Stimulated activated CD8-positive, alpha-beta memory T cell treated with anti-CD3 and anti-CD28 coated beads, Interleukin-7, amount 100 ng/mL, for 24 hours (primary cell): ENCODE measurements at places on chromosomes 3 and 15.

DNA sequence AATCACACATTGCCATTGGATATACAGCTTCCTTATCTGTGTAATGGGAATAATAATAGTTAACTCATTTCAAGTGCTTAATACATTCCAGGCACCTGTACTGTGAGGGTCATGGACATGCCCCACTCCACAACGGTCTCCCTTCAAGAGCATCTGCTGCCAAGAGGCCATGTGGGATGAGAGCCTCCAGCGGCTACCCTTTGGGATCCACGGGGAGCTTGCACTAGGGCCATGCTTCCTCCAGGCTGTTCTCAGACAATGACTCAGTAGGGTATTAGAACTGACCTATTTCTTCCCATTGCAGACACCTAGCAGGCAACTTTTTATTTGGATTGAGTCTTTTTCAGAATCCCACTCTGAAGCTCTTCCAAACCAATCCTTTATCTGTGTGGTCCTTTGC, 1078.9 kb downstream of the TUSC7 start:
- no peak for DNase-seq

GRCh38 chr3:114411811-114412803, 118.3 kb downstream of the TIGIT start:
- no peak for DNase-seq

DNA sequence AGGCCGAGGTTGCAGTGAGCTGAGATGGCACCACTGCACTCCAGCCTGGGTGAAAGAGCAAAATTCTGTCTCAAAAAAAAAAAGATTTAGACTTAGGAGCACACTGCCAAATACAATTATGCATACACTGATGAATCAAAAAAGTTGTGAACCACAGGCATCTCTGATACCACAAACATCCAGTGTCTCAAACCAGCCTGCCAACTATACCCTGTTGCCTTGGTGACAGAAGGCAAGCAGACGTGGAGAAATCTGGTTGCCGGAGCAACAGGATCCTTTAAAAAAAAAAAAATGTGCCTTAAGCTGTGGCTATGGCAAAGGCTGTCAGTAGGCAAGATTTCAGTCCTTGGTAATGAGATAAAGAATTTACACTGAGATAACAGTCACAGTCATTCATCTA, 202.3 kb downstream of the NEK10 start:
- DNase-seq, result no peak

- DNase-seq, result no peak
These were observed 36.9 kb downstream of the RFTN1 start for GRCh38 chr3:16476636-16477035.

DNA sequence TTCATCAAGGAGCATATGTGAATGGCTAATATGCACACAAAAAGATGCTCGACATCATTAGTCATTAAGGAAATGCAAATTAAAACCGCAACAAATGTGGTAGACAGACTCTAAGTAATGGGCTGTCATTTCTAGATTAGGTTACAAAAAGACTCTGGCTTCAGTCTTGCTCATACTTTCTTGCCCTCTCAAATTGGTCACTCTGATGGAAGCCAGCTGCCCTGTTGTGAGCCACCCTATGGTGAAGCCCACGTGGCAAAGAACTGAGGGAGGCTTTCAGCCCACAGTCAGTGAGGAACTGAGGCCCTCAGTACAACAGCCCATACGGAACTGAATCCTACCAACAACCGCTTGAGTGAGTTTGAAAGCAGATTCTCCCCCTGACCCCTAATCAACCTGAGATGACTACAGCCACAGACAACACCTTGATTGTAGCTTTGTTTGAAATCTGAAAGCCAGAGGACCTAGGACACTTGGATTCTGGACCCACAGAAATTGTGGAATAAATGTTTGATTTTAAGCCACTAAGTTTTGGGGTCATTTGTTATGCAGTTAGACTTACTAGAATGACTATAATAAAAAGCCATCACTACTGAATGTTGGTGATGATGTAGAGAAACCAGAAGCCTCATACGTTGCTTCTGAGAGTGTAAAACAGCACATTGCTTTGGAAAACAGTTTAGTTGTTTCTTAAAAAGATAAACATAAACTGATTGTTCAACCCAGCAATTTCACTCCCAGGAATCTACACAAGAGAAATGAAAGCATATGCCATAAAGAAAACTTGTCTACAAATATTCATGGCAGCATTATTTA, 45.7 kb downstream of the EHHADH start:
- no peak for DNase-seq

DNA sequence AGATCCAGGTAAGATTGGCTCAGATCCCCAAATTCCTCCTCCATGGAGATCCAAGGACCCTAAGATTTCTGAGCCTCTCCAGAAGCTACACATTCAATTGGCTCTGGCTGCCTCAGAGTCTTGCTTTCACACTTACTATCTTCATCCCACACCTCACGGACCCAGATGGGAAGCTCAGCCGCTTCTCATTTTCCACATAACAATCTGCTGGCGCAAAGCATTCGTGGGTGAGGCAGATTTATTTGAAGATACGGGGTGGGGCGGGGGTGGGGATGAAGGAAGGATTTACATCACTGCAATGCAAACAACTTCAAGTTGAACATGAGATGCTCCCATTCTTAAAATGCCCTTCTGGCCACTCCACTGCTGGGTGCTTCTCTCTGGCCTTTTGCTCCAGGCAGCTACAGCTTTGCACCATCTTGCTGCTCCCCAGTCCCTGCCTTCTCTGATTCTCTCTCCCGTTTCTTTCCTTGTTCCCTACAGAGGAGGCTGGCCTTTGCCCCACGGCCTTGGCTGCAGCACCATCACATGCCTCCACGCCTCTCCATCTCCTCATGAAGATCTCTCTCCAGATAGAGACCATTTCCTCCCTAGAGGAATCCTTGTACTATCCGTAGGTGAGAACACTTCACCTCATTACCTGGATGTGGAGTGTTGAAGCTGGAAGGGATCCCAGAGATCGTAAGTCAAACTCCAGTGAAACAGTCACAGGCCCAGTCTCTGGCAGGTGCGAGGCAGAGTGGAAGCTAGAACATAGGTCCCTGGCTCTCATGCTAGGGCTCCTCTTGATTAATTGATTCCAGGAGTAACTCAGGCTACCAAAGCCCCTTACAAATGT, 175.9 kb downstream of the RPLP1 start:
- no peak for DNase-seq

- DNase-seq, result no peak
These were observed 96.7 kb upstream of the KCNMB2 start for GRCh38 chr3:178439504-178439903.

DNA sequence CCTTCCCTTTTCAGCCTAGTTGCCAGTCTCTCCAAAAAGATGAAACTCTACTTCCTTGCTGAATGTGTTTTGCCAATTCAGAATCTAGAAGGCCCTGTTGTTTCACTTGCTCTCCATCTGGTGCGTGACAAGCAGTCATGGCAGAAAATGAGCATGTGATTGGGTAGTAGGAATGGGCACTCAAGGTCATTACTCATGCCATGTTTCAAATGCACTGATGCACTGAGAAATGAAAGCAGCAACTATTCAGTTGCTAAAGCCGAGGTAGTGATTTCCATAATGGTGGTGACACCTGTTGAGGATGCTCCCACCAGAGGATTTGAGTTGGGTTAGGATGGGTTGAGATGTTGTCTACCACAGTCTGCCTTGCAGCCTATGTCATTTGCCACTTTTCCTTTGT, 12.7 kb downstream of the ZBTB38 start:
- DNase-seq, result no peak

DNA sequence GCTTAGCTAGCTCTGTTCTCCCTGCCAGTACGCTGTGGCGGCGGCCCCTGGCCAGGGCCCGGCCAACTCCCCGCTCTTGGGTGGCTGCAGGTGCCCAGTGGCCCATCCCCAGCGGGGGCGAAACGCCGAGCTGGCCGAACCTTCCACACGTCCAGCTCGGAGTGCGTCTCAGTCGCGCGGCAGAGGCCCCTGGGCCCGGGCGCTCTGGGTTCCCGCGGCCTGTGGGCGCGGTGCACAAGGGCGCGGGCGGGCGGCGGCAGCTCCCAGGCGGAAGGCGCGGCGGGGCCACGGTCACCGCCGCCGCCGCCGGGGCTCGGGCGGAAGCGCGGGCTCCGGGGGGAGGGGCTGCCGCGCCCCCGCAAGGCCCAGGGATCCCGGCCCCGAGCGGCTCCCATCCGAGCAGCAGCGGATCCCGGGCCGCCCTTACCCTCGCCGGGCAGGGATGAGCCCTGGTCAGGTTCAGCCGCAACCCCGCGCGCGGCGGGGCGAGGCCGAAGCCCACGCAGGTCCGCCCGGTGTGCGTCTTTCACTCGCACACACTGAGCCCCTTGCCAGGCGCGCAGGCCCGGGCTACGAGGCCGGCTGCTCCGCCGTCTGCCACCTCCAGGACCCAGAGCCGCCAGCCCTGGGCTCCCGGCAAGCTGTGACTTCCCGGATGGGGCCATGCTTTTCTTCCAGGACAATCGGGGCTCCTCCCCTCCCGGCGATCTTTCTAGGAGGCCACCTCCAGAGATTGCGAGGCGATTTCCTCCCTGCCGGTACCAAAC, 54.2 kb downstream of the CCDC54 start:
- peak; percentile 10 for DNase-seq

DNA sequence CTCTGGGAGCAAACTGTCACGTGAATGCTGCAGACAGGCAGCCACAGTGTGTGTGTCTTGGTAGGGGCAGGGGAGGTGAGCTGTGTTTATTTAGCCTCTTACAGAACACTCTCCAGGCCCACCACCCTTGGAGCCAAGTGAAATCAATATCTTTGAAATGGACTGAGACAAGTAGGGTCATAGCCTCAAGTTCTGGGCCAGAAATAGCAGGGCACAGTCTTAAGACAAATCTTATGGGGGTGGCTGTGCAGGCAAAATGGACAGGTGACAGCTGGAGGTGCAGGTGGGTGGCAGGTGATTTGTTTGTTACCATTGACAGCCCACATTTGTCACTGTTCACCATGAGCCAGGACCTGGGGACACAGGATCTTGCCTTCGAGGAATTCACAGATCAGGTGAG, 93.6 kb upstream of the NMNAT3 start:
- DNase-seq, result no peak

DNA sequence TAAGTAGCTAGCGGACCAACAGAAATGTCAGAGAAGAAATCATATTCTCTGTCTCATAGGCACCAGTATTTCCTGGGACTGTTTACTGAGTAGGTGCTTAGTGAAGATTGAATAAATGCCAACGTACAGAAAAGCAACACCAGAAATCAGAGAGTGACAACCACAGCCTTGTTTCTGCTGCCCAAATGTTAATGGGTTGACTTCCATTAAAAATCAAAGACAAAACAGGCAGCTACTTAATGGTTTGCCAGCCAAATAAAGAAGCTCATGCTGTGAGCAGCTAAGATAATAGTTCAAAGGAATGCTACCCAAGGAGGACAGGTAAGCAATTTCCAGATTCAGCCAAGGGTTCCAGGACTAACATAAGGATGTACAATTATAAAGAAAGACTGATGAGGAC, 270.7 kb downstream of the THSD4 start:
- DNase-seq, result no peak

DNA sequence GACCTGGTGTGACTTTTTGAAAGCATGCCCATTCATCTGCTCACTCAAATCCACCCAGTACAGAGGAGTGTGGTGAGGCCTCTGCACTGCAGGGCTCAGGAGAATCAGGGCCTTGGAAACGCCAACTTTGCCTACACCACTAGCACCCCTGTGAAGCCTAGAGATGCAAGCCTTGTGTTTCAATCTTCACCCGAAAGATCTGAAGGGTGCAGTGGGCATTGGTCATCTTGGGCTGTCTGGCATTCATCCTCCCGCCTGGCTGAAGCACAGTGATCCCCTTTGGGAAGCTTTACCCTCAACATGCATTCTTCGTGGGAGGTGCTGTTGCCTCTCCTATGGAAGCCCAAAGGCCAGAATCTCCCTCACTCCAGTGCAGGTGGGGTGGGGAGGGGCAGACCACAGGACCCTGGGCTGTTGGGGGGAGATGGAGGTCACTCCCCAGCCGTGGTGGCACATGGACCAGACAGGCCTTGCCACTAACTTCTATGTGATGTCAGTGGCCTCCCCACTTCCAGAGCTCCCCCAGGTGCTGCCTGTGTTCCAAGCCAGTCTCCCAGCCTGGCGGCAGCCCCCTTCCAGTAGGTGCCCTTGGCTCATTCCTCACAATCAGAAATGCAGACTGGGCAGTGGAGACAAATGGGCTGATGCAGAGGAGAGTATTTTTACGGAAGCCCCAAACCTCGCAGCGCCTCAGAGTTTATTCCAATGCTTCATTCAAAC, 92.5 kb downstream of the ADAMTS17 start:
- no peak for DNase-seq

DNA sequence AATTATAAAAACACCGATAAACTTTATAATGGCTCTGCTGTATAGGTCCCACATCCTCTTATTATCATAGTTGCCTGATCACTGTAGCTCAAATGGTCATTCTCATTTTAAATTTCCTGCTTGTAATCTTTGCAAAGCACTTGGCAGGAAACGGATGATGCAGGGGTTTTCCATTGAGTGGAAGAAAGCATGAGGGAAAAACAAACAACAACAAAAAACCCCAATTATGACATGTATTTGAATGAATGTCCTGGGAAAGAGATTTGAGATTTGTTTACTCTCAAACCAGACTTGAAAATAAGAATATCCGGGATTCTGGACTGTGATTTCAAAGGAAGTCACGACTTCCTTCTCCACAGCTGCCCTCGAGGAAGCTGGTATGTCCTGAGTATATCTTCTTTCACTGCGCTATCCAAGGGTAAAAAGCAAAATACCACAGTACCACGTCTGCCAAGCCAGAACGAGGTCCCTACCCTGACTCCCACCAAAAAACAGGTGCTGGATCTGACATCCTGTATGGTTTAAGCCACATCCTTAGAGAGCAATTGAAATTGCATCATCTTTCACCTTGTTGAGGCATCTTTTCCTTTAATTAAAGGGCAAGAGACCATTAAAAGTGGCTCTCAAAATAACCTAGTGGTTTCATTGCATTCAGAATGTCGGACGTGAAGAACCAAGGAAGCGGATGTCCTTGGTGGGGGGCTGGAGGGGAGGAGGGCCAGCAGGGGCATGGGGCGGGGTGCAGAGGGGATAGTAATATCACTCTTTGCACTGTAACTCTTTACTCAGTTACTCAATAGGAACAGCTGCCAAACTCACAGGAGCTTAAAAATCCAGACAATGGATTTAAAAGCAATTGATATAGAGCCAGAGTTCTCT, 13.5 kb upstream of the TIPIN start:
- DNase-seq, result no peak

GRCh38 chr3:107142786-107143575, 234.3 kb upstream of the CCDC54 start:
- no peak for DNase-seq

- no peak for DNase-seq
These were observed 24.9 kb downstream of the PRR23E start for GRCh38 chr3:127217596-127218453.

DNA sequence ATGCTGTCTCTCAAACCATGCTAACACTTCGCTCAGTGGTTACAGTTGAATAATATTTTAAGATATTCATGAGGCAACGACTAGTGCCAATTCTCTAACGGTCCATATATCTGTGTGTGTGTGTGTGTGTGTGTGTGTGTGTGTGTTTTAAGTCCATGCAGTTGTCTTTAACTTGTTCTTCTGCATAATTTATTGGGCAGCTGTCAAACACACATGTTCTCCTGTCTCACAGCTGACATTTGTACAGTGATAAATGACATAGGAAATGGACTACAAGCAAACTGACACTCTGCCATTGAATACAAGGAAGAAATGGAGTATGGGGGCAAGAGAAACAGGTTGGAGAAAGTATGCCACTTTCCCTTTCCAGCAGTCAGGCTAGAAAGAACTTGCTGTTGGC, 172.0 kb downstream of the PDZRN3 start:
- no peak for DNase-seq
